ENCODE measurements at places on chromosomes 5 and 9. TPM values are rescaled to one million over a fixed set of nuclear protein-coding genes. Genes with fewer than 3 reads are reported as not detected.

The SPAG8 gene
- not detected for total RNA-seq

The MEIKIN gene
- total RNA-seq: not detected

The LHX3 gene
- total RNA-seq: not detected

The IFNA16 gene
- not detected for total RNA-seq

The MRPS2 gene
- 53.8 TPM for total RNA-seq

The FOXD4L5 gene
- total RNA-seq: not detected

The CCNG1 gene
- total RNA-seq: 247 TPM

The SLC36A3 gene
- total RNA-seq: not detected

The RPS14 gene
- total RNA-seq: 2,901 TPM

The ATP10B gene
- total RNA-seq: not detected

The LRRC14B gene
- not detected for total RNA-seq

The CCNO gene
- 0.13 TPM for total RNA-seq

The IFNA21 gene
- not detected for total RNA-seq

The GRIN1 gene
- total RNA-seq: not detected
